ENCODE measurements at places on chromosomes 4 and X.
A peak's percentile ranks its signal among the peaks of the same experiment; 100 is the strongest.

DNA sequence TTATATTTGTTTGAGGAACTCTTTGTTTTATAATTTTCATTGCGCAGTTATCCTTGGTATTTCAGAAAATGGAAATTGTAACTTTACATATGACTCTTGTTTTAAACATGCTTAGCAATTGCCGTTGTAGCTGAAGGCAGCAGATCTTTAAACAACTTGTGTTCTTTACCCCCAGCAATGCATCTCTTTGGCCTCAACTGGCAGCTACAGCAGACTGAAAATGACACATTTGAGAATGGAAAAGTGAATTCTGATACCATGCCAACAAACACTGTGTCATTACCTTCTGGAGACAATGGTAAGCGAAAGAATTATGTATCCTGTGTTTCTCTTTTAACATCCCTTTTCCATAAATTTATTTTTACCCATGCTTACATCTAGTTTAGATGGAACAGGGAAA, 263.6 kb downstream of the DCTD start:
- no peak for DNase-seq

- no peak for DNase-seq
Observed at GRCh38 chr4:94357624-94358023, 15.0 kb upstream of the HPGDS start.

DNA sequence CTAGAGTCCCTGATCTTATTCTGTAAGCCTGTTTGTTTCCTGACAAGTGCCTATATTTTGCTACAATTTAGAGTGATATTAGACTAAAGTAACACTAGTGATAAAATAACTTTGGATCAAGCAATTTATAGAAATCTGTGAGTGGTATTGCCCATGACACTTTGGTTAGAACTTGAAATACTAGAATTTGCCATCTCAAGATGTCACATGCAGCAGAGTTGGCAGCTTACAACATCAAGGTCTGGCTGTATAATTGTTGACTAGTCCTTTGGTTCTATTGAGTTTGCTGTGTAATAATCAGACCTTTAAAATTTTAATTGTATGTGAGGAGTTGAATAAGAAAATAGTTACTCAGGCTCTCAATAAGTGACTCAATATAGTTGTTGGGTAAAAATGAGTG, 167.1 kb downstream of the RAPGEF2 start:
- no peak for DNase-seq

DNA sequence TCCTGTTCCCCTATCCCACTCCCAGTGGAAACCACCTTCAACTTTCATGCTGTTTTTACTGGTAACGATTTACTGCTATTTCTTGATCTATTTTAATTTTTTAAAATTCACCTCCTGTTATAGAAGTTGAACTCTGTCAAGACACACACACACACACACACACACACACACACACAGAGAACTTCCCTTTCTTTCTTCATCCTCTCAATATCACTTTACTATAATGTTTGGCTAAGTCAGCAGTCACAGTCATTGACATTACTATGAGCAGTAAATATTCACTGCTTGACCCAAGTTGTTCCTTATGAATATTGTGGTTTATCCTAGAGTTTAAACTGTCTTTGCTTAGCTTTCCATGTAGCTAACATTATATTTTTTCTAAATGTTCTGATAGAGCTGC, 24.0 kb upstream of the SGMS2 start:
- no peak for DNase-seq

GRCh38 chr4:188976644-188977115, 837.4 kb downstream of the TRIML1 start:
- no peak for DNase-seq

- DNase-seq = no peak
Observed at GRCh38 chrX:7215842-7216241, 67.9 kb upstream of the PUDP start.

GRCh38 chrX:128975745-128976144, 547.5 kb downstream of the SMARCA1 start:
- no peak for DNase-seq

- no peak for DNase-seq
Observed at GRCh38 chr4:114036426-114036825, 57.0 kb upstream of the ARSJ start.

- no peak for DNase-seq
Observed at GRCh38 chrX:2501559-2502102, 855 bp upstream of the DHRSX start.

- peak; percentile 11 for DNase-seq
Observed at GRCh38 chrX:49840679-49841078, 11.6 kb downstream of the PAGE4 start.

- DNase-seq = no peak
Observed at GRCh38 chr4:175459571-175459970, 352.5 kb downstream of the GPM6A start.

DNA sequence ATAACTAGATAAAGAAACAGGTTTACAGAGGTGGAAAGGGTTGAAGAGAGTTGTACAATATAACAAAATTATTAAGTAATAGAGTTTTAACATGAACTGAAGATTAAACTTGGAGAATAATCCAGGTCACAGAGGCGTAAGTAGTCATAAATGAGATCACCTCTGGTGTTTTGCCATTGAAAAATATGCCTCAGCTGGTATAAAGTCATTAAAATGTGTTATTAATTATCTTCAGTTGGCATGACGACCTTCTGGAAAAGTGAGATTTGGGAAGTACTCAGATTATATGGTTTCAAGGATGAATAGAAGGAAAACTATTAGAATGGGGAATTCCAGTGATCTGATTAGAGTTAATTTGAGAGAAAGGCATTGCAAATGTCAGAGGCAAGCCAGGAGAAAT, 237.5 kb upstream of the ANXA10 start:
- no peak for DNase-seq

- no peak for DNase-seq
Observed at GRCh38 chrX:130282151-130282550, 13.5 kb upstream of the ZNF280C start.

- DNase-seq = no peak
Observed at GRCh38 chr4:162847945-162848549, 318.6 kb downstream of the NAF1 start.

GRCh38 chrX:152117305-152117704, 21.1 kb downstream of the MAGEA10 start:
- no peak for DNase-seq

GRCh38 chrX:55767100-55767499, 49.6 kb downstream of the RRAGB start:
- no peak for DNase-seq

GRCh38 chr4:152374606-152375285, 161.1 kb downstream of the FBXW7 start:
- no peak for DNase-seq

DNA sequence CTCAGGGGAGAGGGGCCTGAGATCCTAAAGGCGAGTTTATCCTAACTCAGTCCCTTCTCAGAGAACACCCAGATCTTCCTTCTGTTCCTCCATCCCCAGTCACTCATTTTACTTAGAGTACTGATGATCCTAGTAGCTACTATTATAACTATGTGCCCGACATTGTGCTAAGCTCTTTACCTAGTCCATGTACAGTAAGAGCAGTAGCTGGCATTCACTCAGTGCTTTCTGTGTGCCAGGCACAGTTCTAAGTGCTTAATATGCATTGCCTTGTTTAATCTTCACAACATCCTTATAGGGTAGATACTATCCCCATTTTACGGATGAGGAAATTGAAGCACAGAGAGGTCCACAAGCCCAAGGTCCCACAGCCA, 58.3 kb downstream of the FRMPD3 start:
- no peak for DNase-seq

- DNase-seq = no peak
Observed at GRCh38 chr4:147717878-147718277, 14.0 kb upstream of the ARHGAP10 start.

- no peak for DNase-seq
Observed at GRCh38 chr4:117898496-117898895, 135.8 kb upstream of the NDST3 start.

DNA sequence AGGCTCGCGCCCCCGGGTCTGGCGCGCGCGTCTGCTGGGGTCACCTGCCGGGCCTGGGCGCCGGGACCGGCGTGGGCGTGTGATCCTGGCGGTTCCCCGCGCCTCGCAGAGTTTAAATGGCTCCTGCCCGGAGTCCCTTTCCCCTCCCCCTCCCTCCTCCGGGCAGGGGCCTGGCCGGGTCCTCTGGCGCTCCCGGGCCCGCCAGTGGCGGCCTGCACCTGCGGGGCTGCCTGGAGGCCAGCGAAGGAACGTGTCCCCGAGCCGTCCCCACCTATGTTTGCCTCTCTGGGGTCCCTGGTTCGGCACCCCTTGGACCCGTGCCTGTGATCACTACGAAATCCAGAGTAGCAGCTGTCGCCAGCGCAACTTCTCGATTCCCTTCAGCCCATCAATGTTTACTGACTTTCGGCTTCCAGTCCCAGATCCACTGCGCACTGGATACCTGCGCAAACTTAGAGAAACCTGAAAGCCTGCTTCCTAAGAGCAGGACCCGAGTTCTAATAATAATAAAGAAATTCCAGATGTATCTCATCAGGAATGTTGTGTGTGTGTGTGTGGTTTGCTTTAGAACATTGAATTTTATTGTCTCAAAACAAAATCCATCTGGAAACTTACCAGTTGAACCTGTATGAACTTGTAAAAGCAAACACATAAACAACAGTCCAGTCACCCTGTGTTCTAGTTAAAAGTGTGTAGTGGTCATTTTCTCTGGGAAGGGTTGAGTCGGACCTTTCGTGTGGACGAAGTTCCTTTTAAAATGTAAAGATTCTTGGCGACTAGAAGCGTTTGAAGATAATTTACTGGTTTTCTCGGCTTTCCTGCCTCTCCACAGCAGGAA, 788 bp downstream of the SHROOM2 start:
- DNase-seq = no peak

DNA sequence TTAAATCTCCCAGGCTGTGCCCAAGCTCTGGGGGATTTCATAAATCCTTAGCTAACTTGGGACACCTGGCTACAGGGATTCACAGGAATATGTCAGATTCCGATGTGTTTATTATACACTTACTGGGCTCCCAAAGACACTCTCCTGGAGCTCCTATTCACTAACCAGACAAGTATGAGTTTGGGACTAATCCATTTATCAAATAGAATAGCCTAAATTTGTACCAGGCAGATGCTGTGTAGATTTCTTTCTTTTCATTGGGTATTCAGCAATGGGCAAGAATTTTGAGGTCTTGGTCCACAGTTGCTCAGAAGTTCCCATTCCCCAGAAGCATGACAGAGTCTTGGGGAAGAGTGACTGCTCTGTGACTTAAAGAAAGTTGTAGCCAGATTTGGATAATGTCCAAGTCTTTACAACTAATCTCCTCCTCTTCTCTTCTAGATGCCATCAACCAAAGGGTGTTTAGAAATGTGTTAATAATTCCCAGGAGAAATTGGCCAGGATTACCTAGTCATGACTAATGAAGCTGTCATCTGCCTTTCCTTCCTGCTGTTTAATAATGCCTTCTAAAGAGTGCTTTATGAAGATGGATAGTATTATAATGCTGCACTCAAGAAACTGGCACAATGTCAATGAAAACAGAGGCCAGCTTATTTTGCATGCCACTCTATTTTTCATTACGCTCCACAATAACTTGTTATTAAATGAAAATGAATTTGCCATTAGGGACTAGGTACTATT, 120.9 kb downstream of the CHIC2 start:
- DNase-seq = no peak

- no peak for DNase-seq
Observed at GRCh38 chr4:7500404-7500803, 65.7 kb upstream of the PSAPL1 start.

GRCh38 chrX:132266583-132267355, 47.5 kb upstream of the RAP2C start:
- DNase-seq = no peak

GRCh38 chr4:105544520-105545286, 7.7 kb upstream of the ARHGEF38 start:
- DNase-seq = no peak

DNA sequence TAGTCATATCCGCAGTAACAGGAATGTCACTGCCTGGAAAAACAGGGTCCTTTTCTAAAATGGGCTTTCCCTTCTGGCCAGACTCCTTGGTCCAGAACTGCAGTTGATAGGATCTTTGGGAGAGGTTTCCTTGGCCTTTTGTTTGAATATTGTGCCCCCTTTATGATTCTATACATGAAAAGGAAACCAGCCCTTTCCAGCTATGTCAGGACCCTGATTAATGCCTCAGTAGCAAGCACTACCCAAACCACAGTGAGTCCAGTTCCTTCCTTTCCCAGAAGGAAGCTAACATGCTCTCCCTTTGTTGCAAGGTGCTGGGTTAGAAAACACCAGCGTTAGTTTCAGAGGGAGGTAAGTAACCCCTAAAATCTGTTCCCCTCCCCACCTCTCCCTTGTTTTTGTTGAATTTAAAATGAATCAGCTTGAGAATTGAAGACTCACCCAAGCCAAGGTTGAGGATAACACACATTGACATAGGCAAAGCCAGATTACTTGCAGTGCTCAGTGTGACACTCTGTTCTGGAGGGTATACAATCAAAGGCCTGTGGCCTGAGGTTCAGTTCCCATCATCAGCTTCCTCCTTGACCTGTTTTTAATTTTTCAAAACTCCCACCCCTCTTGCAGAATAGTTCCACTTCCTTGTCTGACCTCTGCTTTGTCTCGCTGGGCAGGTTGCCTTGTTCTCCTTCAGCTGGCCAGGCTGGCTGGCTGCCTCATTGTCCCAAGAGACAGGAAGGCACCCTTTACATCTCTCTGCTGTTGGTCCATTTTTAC, 87.6 kb upstream of the PLAC1 start:
- DNase-seq = no peak

GRCh38 chr4:17544831-17545234, 29.9 kb downstream of the CLRN2 start:
- no peak for DNase-seq

DNA sequence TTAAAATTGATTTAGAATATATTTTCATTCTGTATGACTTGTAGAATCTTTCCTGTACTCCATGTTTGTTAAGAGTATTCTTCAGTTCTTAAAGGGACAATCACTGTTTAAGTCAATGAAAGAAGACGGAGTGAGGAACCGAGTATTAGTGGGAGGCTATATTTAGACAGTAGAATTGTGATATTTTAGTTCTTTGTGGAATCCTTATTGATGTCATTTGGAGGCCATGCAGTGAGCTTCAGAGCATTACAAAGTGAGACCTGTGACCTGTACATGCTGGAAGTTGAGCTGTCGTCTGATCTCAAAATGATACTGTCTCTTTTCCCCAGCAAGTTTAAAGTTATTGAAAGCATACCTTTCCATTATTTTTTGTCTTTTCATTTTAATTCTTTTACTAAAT, 394.7 kb downstream of the GALNTL6 start:
- DNase-seq = no peak

DNA sequence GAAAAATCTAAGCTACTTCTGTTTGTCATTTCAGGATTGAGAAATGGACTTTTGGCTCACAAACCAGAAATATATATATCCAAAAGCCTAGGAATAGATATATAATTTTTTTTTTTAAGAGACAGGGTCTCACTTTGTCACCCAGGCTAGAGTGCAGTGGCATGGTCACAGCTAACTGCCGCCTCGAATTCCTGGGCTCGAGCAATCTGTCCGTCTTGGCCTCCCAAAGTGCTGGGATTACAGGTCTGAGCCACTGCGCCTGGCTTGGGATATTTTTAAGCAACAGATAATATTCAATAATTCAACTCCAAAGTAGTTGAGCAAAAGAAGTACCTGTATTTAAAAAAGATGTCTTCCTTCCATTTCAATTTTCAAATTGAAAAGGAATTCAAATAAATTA, 112.5 kb downstream of the C4orf51 start:
- DNase-seq = no peak

Data from cerebellar nuclear complex (tissue), 1 donor.